ENCODE measurements at places on chromosomes 7 and 10. TPM values are rescaled to one million over a fixed set of nuclear protein-coding genes. Genes with fewer than 3 reads are reported as not detected.

Gene ZSCAN25
- total RNA-seq, result 14.2 TPM

Gene CC2D2B
- not detected for total RNA-seq

Gene INMT
- not detected for total RNA-seq

Gene GTF2I
- total RNA-seq, result 205 TPM

Gene C10orf143
- not detected for total RNA-seq

Gene NPSR1
- total RNA-seq, result not detected

Gene NCAPG2
- 35.7 TPM for total RNA-seq

Gene OR2A42
- total RNA-seq, result not detected

Gene CALCR
- total RNA-seq, result not detected

Gene OGDH
- 41.8 TPM for total RNA-seq

Gene ADIRF
- 0.77 TPM for total RNA-seq

Gene CDC14C
- not detected for total RNA-seq

Gene CYP17A1
- total RNA-seq, result not detected

Gene PPP1R9A
- 4.3 TPM for total RNA-seq

Gene PTER
- total RNA-seq, result 9.5 TPM

Gene HOXA4
- total RNA-seq, result 1.3 TPM

Gene IDI2
- total RNA-seq, result not detected

Gene MAD1L1
- total RNA-seq, result 184 TPM

Data from HT1080 (cell line).